Astrocyte (in vitro differentiated cells and primary cell): ENCODE measurements at places on chromosomes 1 and 21.

DNA sequence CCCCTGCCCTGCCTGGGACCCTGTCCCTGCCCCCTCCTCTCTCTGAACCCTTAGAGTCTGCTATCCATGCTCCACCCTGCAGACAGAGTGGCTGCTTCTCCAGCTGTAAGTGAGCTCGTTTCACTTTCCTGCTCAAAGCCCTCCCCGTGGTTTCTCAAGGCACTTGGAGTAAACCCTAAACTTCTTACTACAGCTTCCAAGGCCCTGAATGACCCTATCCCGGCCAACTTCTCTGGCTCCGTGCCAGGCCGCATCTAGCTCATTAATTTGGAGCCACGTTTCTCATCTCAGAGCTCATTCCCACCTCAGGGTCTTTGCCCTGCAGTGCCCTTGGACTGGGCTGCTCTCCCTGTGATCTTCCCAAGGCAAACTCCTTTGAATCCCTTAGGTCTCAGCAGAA, 235.1 kb upstream of the RUNX1 start:
- H3K4me1 ChIP-seq = no peaks in the 10 kb centered on the region
- H3K4me3 ChIP-seq = no peak overlapping the region
- no peak overlapping the region for H3K27ac ChIP-seq
- no peak for DNase-seq
- H3K27me3 ChIP-seq = no peaks in the 10 kb centered on the region

DNA sequence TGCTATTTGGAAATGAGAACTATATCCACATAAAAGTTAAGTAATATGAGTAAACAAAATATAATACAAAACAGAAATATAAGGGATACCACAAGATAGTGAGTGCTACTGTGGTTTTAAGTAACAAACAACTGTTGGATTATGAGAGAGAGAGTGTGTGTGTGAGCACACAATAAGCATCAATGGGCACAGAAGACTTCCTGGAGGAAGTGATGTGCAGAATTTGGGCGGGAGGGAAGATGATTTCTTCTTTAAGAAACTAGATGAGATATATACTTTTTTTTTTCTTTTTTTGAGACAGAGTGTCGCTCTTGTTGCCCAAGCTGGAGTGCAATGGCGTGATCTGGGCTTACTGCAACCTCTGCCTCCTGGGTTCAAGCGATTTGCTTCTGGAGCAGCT, 7.9 kb upstream of the IER5 start:
- H3K36me3 ChIP-seq = no peaks in the 10 kb centered on the region
- H3K4me1 ChIP-seq = peaks cover 22% of the 10 kb centered on the region
- no peak overlapping the region for H3K27ac ChIP-seq
- H3K4me3 ChIP-seq = no peak overlapping the region

- H3K27me3 ChIP-seq = no peaks in the 10 kb centered on the region
- H3K4me1 ChIP-seq = no peaks in the 10 kb centered on the region
- H3K27ac ChIP-seq = no peak overlapping the region
- no peak for DNase-seq
Measured at GRCh38 chr1:75305061-75305460, 170.9 kb downstream of the LHX8 start.

DNA sequence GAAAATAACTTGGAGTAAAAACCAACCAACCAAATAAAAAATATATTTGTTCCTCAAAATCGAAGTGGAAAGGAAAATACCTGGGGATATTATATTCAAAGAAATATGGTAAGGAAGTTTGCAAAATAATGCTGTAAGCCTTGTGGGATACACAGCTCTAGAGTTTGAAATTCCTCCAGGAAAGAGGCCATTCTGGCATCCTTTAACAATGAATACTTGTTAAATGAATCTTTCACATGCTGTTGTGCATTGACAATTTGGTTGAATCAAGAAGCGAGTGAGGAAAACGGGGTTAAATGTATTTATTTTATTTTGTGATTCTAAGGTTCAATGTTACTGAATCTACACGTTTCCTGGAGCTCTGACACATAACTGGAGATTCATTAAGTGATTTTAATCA, 30.5 kb upstream of the NTNG1 start:
- peak; percentile 47 for DNase-seq
- H3K4me3 ChIP-seq = peak overlapping the region; percentile 5
- no peaks in the 10 kb centered on the region for H3K36me3 ChIP-seq
- no peaks in the 10 kb centered on the region for H3K27me3 ChIP-seq
- no peak overlapping the region for H3K27ac ChIP-seq
